Fibroblast of skin of left quadriceps (primary cell): ENCODE measurements at places on chromosomes 5 and 9.

- no peak for DNase-seq
These were observed 876 bp downstream of the EGFLAM start for GRCh38 chr5:38259062-38259808.

DNA sequence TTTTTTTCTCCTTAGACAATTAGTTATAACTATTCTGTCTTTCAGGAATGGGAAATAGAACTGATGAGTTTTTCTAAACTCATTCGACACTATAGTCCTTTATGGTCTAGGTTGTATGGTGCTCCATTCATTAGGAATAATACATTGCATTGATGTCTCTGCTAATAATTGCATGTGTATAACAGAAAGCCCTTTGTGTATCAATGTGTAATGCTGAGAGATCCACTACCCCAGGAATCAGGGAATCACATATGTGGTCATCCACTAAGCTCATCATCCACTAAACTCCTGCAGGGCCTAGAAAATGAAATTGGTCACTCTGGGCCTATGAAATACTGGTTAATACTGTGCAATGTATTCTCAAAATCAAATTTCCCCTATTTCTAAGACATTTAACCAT lies 242.0 kb upstream of the CDH18 start:
- DNase-seq: no peak

GRCh38 chr5:33146881-33147280 lies 293.9 kb upstream of the TARS1 start:
- no peak for DNase-seq

- no peak for DNase-seq
These were observed 50.3 kb downstream of the HINT1 start for GRCh38 chr5:131114754-131115153.

- no peak for DNase-seq
These were observed 421.3 kb downstream of the BNC2 start for GRCh38 chr9:16449076-16449730.

DNA sequence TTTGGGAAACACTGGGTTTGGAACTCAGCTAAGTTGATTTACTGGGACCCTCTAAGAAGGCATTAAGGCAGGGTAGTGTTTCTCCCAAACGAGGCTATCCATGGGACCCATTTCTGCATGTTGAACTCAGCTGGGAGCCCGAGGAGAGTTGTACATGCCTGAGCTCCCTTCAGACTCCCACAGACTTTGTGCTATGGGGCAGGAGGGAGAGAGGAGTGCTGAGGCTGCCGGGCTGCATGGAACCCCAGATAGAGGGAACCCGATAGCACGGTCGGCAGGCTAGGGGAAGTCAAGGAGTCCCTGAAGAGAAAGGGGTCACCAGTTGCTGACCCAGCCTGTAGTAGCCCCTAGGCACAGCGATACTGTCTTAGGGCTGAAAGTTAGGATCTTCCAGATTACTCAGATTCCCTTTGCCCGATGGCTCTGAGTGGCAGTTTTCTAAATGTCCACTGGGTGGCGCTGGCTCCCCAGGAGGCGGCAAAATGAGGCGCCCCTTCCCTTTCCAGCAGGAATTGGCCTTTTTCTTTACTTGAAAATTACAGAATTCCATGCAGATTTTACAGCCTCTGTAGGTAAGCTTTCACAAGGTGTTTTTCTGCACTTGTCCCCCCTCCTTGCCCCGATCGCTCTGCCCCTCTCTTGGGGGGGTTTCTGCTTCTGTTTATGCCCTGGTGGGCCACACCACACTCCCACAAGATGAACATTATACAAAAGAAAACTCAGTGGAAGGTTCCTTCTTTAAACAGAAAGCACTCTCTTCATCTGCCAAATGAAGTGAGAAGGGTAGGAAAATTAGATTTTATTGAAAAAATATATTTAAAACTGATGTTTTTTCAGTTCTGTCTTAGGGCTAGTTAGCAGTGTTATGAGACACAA lies 17.8 kb downstream of the NANS start:
- no peak for DNase-seq

GRCh38 chr5:43540746-43541145 lies 16.1 kb downstream of the PAIP1 start:
- DNase-seq: no peak

DNA sequence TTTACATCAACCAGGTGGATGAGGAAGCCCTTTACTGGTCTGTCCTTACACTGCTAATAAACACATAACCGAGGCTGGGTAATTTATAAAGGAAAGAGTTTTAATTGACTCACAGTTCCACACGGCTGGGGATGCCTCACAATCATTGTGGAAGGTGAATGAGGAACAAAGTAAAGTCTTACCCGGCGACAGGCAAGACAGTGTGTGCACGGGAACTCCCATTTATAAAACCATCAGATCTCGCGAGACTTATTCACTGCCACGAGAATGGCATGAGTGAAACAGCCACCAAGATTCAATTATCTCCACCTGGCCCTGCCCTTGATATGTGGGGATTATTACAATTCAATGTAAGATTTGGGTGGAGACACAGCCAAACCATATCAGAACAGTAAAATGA lies 67.3 kb upstream of the GRAMD2B start:
- no peak for DNase-seq

- DNase-seq: no peak
These were observed 283.3 kb downstream of the PJA2 start for GRCh38 chr5:109126481-109126880.

GRCh38 chr9:124122813-124123462 lies 111.4 kb downstream of the LHX2 start:
- DNase-seq: peak; percentile 67

- DNase-seq: no peak
These were observed 5.4 kb downstream of the PCAT7 start for GRCh38 chr9:94560237-94560636.

- DNase-seq: peak; percentile 24
These were observed 27.6 kb downstream of the TLX3 start for GRCh38 chr5:171336521-171337209.

DNA sequence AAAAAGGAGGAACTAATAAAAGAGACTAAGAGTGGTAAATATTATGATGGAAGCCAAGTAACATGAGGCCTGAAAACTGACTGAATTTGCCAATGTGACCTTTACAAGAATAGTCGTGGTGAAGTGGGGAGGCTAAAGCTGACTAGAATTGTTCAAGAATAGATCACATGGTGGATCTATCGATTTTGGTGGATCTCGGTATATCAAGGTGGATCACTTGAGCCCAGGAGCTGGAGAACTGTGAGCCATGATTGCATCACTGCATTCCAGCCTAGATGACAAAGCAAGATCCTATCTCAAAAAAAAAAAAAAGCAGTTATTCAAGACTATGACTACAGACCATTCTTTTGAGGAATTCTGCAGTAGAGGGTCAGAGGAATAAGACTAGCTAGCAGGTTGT lies 15.1 kb downstream of the ERMP1 start:
- DNase-seq: peak; percentile 28

- no peak for DNase-seq
These were observed 412.6 kb downstream of the DMRT2 start for GRCh38 chr9:1462626-1463308.

DNA sequence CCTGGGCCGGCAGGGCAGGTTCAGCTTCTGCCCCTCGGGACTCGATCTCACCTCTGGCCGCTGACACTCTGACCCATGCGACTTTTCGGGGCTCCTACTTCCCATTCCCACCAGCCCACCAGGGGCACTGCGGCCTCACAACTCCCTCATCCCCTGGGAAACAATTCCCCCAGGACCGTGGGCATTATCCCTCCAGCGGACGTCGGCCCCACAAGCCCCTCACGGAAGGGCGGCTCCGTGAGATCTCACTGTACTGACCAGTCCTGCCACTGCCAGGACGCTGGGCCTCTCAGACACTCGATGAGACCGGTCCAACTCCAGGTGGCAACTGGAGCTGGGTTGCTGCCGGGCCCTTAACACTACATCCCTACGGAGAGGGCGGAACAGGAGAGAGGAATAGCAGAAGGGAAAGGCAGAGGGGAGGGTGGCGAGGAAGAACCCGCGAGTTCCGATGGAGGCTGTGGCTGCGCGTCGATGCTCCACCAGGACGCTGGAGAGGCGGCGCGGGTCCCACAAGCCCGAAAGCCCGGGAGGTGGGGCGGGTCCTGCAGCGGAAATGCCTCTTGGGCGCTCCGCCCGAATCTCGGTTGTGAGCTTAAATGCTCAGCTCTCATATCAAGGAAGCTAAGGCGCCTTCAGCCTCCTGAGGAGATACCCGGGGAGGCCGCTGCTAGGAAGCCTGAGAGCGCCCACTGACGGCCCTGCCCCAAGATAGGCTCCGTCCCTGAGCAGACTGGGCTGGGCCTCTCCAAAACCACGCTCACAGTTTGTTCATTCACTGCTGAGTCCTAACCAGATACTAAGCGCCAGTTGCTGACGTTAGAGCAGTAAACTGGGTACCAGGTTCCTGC lies 36.3 kb downstream of the VCP start:
- DNase-seq: peak; percentile 39

DNA sequence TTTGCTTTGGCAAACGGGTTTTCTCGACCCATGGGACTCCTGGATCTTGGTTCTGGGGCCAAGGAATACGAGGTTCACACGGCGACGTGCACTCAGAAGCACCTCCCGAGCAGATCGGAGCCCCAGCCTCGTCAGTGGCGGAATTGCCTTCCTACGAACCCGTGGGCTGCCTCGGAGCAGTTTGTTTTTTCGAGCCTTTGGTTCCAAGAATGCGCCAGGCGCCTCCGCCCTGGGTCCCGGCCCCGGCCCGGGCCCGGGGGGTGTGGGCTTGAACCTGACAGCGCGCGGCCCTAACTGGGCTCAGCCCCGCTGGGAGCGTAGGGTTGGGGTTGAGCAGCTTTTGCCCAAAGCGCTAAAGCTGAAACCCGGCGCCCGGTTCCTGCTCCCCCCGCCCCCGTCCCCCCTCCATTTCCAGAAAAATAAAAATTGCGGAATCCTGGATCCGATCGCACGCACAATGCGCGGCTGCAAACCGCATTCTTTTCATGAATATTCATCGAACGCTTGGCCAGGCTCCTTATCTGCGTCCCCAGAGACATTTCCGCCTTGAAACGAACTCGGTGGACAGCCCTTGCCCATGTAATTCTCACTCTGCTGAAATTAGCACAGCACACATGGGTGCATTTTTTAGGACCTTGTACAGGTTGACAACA lies 1.0 kb downstream of the BASP1 start:
- DNase-seq: peak; percentile 64

- peak; percentile 99 for DNase-seq
These were observed 18.2 kb downstream of the SLC22A5 start for GRCh38 chr5:132387640-132388117.

- peak; percentile 57 for DNase-seq
These were observed 851 bp upstream of the ZDHHC12 start for GRCh38 chr9:128724744-128725211.

GRCh38 chr9:7164440-7165330 lies 406.9 kb downstream of the KDM4C start:
- no peak for DNase-seq

GRCh38 chr5:160266044-160266443 lies 36.7 kb downstream of the FABP6 start:
- no peak for DNase-seq

- no peak for DNase-seq
These were observed 174.5 kb upstream of the KLF9 start for GRCh38 chr9:70588999-70589398.

DNA sequence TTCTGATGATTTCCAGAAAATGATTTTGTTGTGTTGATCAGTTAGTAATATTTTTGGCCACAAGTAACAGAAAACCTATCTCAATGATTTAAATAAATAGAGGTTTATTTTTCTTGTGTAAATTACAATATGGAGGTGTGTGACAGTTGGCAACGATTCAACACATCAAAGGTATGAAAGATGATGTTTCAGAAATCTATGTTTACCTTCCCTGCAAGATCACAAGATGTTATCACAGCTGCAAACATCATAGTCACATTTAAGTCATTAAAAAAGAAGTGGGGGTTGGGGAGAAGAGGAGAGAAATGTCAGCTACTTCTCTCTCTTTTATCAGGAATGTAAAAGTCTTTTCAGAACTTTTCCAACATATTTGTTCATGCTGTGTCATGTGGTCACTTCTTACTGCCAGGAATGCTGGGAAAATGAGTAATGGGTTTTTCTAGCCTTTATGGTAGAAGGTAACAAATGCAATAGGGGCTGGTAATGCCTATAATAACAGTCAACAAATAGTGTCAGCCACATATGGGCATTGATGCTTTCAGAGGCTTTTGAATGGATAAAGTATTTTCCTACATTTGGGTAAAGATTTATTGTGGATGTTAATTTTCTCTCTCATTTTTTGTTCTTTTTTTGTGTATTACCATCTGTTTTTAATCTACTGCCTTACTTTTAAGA lies 742.7 kb downstream of the TLE1 start:
- no peak for DNase-seq
